Ammon's horn (tissue), 1 donor: ENCODE measurements at places on chromosomes 13 and 19.

DNA sequence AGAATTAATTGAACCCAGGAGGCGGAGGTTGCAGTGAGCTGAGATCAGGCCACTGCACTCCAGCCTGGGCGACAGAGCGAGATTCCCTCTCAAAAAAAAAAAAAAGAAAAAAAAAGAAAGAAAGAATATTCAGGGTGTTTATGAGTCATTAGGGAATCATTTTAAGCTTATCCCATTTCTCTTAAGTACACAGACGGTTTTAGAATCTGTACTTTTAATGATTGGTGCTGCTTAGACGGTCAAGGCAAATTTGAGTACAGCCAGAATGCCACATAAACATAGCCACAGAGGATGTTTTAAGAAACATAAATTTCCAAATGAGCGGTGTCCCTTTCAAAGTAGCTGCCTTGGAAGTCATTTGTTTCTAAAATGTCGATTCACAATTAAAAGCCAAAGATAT, 2.6 kb downstream of the SPRYD7 start:
- DNase-seq = no peak

- no peak for DNase-seq
These were observed 5.0 kb downstream of the POGLUT2 start for GRCh38 chr13:102793611-102794355.

GRCh38 chr13:32976912-32977311, 39.3 kb upstream of the KL start:
- DNase-seq = no peak

DNA sequence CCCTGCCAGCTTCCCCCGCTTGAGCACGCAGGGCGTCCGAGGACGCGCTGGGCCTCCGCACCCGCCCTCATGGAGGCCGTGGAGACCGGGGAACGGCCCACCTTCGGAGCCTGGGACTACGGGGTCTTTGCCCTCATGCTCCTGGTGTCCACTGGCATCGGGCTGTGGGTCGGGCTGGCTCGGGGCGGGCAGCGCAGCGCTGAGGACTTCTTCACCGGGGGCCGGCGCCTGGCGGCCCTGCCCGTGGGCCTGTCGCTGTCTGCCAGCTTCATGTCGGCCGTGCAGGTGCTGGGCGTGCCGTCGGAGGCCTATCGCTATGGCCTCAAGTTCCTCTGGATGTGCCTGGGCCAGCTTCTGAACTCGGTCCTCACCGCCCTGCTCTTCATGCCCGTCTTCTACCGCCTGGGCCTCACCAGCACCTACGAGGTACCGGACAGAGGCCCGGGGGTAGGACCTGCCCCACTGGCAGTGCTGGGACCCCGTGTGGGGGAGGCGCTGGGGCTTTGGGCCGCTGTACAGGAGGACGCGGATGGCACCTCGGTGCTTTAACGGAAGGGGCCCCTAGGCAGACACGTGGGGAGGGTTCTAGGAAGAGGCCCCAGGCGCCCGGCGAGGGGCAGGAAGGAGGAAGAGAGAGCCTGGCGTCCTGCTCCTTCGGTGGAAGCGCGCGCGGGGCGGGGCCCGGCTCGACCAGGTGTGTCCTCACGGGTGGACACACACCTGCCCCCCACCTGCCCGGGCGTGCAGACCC, 681 bp downstream of the SLC5A5 start:
- no peak for DNase-seq

- no peak for DNase-seq
These were observed 17.7 kb upstream of the CSNK1G2 start for GRCh38 chr19:1923319-1923718.

- no peak for DNase-seq
These were observed 115.5 kb downstream of the LACC1 start for GRCh38 chr13:43994999-43995859.

- DNase-seq = no peak
These were observed 319.9 kb upstream of the DACH1 start for GRCh38 chr13:72186730-72187422.

- DNase-seq = no peak
These were observed 138.1 kb upstream of the KL start for GRCh38 chr13:32878163-32878562.

GRCh38 chr19:313988-314815, 23.0 kb upstream of the PLPP2 start:
- no peak for DNase-seq

- DNase-seq = no peak
These were observed 60.5 kb downstream of the CCNE1 start for GRCh38 chr19:29872224-29872731.

- DNase-seq = no peak
These were observed at the start of gene ERFL for GRCh38 chr19:41928221-41928683. ERFL (minus strand) TSS chr19:41928449; CDS start chr19:41912919, 15,530 bp downstream.

- no peak for DNase-seq
These were observed 12.7 kb downstream of the ZNF574 start for GRCh38 chr19:42088471-42089190.

- DNase-seq = peak; percentile 40
These were observed 6.7 kb upstream of the MADCAM1 start for GRCh38 chr19:489418-490196.

GRCh38 chr19:27652796-27653195, 1560.2 kb downstream of the UQCRFS1 start:
- DNase-seq = no peak

DNA sequence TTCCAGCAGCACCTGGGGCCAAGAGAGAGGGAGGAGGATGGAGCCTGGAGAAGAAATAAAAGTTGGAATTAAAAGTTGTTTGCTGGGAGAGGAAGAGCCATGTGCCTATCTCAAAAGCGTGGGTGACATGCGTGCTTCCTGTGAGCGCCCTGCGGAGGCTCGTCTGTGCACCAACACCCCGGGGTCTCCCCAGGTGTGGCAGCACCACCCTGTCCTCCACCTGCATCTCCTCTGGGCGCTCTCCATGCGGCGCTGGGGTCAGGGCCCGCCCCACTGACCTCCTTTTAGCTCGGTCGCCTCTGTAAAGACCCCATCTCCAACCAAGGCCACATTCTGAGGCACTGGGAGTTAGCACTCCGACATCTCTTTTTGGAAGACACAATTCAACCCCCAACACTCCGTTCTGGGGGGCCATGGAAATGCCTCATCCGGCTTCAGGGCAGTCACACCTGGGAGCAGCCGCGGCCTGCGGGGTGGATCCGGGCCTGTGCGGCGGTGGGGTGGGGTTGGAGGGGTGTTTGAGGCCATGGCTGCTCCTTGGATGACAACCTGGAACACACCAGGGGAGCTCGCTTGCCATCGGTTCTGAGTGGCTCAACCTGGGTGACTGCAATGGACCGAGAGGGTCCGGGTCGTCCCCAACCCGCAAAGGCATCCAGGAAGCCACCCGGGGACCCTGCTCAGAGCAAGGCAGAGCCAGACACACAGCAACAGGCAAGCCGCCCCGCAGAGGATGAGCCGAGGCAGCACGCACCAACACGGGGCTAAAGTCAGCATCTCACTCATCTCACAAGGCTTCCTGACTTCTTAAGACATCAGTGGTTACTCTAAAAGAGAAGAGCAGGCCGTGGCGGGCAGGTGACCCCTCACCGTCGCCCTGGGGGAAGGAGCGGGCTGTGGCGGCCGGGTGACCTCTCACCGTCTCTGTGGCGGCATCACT, 79.4 kb upstream of the MCF2L start:
- no peak for DNase-seq

DNA sequence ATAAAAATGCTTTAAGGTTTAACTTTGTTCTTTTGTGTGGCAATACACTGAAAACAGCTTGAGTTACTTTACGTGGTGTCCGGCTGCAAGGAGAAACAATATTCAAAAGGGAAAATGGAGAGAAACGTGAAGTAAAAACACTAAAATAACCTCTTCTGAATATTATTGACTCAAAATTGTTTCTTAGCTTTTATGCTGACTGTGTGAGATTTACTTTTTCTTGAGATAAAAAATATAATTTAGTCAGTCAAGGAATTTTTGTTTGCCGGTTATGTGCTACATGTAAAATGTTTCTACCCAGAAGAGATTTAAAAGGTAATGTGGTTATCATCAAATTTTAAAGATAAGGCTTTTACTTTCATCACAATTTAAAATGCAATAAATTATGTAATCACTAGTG, 200.6 kb upstream of the GPC6 start:
- no peak for DNase-seq

DNA sequence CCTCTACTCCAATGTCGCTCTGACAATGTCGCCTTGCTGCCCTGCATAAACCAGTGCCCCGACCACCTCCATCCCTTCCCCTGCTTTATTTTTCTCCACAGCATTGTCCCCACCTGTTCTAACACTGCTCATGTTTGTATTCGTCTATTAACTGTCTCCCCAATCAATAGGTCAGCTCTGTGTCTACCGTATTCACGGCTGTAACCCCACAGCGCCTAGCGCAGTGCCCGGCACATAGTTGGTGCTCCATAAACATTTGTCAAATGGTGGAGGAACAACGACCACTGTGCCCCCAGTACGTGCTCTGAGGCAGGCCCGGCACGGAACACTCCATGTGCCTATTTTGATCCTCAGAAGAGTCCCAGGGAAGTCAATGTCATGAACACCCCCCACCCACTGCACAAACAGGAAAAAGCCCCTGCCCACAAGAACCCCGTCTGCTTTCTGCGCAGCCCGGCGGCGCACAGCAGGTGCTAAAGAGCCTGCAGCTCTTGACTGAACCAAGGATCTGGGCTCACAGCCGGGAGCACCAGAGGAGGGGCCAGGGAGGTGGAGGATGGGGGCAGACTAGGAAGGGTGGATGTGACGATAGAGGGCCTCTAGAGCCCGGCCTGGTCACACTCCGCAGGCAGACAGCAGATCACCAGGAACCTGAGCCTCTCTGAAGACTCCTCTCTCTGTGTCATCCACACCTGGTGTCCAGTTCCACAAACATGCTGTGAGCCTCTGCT, 1.8 kb upstream of the CEACAM16 start:
- no peak for DNase-seq

DNA sequence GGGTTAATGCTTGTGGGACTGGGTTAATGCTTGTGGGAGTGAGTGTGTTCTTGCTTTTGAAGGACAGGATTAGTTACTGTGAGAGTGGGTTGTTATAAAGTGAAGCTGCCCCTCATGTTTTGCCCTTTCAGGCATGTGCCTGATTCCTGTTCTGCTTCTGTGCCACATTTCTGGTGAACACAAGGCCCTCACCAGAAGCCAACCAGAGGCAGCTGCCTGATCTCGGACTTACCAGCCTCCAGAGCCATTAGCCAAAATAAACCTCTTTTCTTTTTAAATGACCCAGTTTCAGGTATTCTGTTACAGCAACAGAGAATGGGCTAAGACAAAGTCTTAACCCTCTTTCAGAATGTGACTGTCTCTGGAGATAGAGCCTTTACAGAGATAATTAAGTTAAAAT, 113.3 kb upstream of the TMTC4 start:
- DNase-seq = no peak

GRCh38 chr19:14632286-14632685, 42.4 kb downstream of the ADGRE3 start:
- peak; percentile 15 for DNase-seq

DNA sequence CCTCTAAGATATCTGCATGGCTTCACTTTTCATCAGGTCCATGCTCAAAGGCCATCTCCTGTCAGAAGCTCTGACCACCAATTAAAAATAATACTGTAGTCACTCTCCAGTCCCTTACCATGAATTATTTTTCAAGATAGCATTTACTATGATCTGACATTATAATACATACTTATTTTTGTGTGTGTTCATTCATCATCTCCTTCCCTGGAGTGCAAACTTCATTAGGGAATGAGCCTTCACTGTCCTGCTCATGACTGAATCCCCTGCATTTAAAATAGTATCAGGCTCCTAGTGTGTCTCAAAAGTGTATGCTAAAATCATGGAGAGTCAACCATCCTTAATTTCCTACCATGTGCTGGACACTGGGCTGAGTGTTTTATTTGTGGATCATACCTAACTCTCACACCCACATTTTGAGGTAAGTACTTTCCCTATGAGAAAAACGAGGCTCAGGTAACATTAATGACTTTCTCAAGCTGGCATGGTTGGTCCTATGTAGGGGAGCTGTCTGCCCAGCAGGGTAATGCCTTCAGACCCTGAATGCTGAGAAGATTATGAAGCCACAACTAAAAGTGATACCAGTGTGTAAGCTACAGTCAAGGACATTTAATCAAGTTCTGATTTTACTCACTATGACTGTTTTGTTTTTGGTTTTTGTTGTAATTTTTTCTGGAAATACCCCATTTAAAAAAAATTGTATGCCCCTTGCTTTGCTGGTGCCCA, 16.3 kb downstream of the PLA2G4C start:
- DNase-seq = no peak

DNA sequence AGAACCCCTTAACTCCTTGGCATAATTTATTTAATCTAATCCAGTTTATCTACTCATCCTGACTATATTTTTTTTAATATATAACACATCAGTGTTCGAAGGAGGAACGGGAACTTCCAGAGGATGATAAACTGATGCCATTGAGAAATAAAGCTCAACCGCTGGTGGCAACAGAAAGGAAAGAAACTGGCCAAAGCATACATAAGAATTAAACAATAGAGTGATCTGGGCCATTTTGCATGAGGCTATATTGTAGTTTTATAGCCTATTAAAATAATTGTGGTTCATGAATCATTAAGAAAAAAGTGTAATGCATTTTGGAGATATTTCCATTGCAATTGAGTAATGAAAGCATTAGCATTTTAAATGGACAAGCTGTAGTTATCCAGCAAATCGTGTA, 94.2 kb downstream of the FRY start:
- DNase-seq = no peak

GRCh38 chr19:6216996-6217751, 62.6 kb downstream of the MLLT1 start:
- peak; percentile 64 for DNase-seq

DNA sequence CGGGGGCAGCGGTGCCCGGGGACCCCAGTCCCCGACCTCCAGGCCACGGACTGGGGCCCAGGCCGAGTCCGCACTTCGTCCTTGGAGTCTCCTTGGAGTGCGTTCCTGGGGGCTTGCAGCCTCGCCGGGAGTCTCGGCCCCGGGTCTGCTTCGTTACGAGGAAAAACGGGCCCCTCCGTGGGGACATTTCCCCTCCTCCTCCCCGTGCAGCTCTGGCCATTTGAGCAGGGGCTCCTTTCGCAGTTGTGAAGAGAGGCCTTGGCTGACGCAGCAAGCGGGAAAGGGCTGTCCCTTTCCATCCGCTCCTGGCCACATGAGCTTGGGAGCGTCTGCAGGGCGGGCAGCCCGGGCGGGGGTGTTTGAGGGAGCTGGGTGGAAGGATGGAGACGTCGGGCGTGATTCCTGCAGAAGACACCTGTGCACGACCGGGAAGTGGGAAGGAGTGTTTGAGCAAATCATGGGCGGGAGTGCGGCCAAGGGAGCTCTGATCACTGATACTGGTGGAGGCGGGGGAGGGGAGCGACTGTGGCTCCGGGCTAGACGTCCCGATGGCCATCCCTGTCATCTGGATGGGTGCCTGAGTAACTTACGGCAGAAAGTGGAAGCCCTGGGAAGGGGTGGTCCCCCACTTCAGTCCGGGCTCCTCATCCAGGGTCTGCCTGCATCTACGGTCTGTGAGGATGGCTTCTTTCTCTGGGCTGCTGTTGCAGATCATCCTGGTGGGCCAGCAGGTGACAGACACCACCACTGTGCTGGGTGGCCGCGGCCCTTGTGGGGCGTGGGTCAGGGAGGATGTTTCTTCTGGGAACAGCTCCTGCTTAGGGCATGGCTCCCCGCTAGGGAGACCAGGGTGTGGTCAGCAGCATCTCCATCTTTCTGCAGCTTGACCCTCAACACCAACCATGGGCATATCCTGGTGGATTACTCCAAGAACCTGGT, 736 bp downstream of the GPI start:
- DNase-seq = peak; percentile 27
